ENCODE measurements at places on chromosomes 13 and 19.

- peak within 1 kb of the TSS; percentile 97 for H3K27ac ChIP-seq
- H3K27me3 ChIP-seq: peaks cover 9% of the 10 kb centered on the region
- H3K4me3 ChIP-seq: peak within 1 kb of the TSS; percentile 93
- H3K4me1 ChIP-seq: peaks cover 10% of the 10 kb centered on the region
- peaks cover 8% of the 10 kb centered on the region for H3K36me3 ChIP-seq
Measured at GRCh38 chr19:34926685-34927375, at the start of gene ZNF30. Gene ZNF30, plus strand, starts transcription at chr19:34926903. Its CDS starts 3,045 bp downstream, at chr19:34929948.

GRCh38 chr13:21674490-21675009 lies 3.7 kb downstream of the FGF9 start:
- peaks cover 18% of the 10 kb centered on the region for H3K27me3 ChIP-seq
- peak overlapping the region; percentile 88 for H3K4me3 ChIP-seq
- H3K27ac ChIP-seq: peak overlapping the region; percentile 77
- H3K36me3 ChIP-seq: no peaks in the 10 kb centered on the region

DNA sequence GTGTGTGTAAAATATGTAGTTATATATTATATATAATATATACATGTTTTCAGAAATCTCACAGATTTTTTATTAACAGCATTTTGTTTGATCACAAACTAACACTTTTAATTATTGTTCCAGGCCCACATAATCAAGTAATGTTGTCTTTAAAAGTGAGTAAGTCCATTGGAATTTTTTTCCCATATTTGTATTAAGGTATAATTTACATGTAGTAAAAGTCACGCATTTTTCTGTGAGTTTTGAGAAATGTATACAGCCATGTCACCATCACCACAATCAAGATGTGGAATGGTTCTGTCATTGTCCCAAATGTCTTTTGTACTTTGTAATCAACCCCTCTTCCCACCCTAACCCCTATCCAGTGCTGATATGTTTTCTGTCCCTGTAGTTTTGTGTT lies 120.0 kb upstream of the RFC3 start:
- no peak overlapping the region for H3K4me3 ChIP-seq
- no peaks in the 10 kb centered on the region for H3K36me3 ChIP-seq
- DNase-seq: no peak
- no peak overlapping the region for H3K27ac ChIP-seq
- H3K4me1 ChIP-seq: no peaks in the 10 kb centered on the region
- H3K27me3 ChIP-seq: no peaks in the 10 kb centered on the region

GRCh38 chr13:24527266-24527775 lies 14.7 kb upstream of the PARP4 start:
- no peak overlapping the region for H3K27ac ChIP-seq
- no peaks in the 10 kb centered on the region for H3K27me3 ChIP-seq
- no peak for DNase-seq
- H3K4me3 ChIP-seq: no peak overlapping the region
- no peaks in the 10 kb centered on the region for H3K4me1 ChIP-seq

DNA sequence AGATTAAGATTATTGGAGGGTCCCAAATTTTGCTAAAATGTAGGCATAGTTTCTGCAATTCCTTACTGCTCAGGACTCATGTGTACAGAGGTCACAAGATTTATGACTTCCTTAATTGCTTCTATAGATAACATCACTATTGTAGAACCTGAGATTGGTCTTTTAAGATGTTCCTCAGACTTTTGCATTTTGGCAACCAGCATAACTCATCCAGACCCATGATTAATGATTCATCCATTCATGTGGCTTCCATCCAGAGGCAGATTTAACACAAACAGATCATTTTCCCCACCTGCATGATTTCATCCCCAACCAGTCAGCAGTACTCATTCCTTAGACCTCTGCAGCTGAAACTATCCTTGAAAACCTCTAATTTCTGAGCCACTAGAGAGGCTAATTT lies 34.5 kb upstream of the CEACAM8 start:
- H3K4me1 ChIP-seq: no peaks in the 10 kb centered on the region
- no peak overlapping the region for H3K27ac ChIP-seq
- no peak overlapping the region for H3K4me3 ChIP-seq
- no peaks in the 10 kb centered on the region for H3K27me3 ChIP-seq

DNA sequence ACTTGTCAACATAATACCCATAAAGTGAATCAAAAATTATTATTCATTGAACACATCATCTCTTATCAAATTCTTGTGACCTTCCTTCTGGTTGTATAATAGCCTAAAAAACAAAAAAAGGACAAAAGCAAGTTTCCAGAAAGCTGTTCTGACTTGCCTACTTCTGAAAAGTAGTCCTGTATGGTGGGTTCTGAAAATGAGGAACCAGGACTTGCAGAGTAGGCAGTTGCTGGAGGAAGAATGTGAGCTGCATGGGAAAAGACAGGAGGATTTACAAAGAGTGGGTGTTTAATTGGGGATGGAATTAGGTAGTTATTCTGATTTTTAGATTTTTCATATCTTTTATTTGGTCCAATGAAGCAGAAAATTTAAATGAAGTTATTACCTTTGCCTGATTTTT lies 56.7 kb downstream of the RCBTB2 start:
- no peaks in the 10 kb centered on the region for H3K4me1 ChIP-seq
- DNase-seq: no peak
- H3K4me3 ChIP-seq: no peak overlapping the region
- no peaks in the 10 kb centered on the region for H3K27me3 ChIP-seq
- no peak overlapping the region for H3K27ac ChIP-seq

GRCh38 chr19:30887042-30887441 lies 462.2 kb downstream of the TSHZ3 start:
- no peak overlapping the region for H3K4me3 ChIP-seq
- H3K27me3 ChIP-seq: peaks cover 10% of the 10 kb centered on the region
- H3K36me3 ChIP-seq: no peaks in the 10 kb centered on the region
- no peak overlapping the region for H3K27ac ChIP-seq

DNA sequence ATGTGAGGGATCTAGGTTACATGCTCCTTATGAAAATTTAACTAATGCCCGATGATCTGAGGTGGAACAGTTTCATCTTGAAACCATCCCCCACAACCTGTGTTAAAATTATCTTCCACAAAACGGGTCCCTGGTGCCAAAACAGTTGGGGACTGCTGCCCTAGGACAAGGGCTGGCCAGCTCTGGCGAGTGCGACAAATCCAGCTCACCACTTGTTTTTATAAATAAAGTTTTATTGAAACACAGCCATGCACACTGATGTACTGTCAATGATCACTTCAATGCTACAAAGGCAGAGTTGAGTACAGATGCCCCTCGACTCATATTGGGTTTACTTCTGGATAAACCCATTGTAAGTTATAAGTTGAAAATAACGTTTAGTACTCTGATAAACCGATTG lies 235.3 kb downstream of the ATP8A2 start:
- no peak overlapping the region for H3K4me3 ChIP-seq
- H3K27ac ChIP-seq: no peak overlapping the region
- peaks cover 1% of the 10 kb centered on the region for H3K4me1 ChIP-seq
- no peak for DNase-seq
- H3K27me3 ChIP-seq: no peaks in the 10 kb centered on the region
- peaks cover 7% of the 10 kb centered on the region for H3K36me3 ChIP-seq

- no peak overlapping the region for H3K27ac ChIP-seq
- H3K4me3 ChIP-seq: no peak overlapping the region
- H3K36me3 ChIP-seq: peaks cover 1% of the 10 kb centered on the region
- H3K4me1 ChIP-seq: no peaks in the 10 kb centered on the region
- no peaks in the 10 kb centered on the region for H3K27me3 ChIP-seq
Measured at GRCh38 chr13:108176685-108177274, 38.6 kb downstream of the LIG4 start.

- no peak overlapping the region for H3K27ac ChIP-seq
- no peak overlapping the region for H3K4me3 ChIP-seq
- no peaks in the 10 kb centered on the region for H3K4me1 ChIP-seq
- DNase-seq: no peak
- H3K36me3 ChIP-seq: no peaks in the 10 kb centered on the region
- peaks cover 2% of the 10 kb centered on the region for H3K27me3 ChIP-seq
Measured at GRCh38 chr13:53311561-53311960, 282.9 kb downstream of the OLFM4 start.

DNA sequence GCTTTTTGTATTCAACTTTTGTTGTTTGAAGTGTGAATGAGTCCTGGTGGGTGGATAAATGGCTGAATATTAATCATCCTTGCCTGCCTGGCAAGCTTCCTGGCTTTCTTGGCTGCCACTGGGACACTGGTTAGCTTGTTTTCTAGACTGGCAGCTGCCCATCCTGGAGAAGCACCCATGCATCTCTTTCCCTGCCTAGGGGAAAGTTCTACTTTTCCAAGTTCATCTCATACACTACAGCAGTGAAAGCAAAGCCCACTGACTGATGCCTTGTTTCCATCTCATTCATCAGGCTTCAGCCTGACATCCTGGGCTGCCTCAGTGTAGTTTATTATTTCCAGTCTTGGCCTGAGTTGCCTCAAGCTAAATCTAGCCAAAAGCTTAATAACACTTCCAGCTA lies 244.8 kb downstream of the PCDH20 start:
- no peak for DNase-seq
- peaks cover 1% of the 10 kb centered on the region for H3K36me3 ChIP-seq
- no peaks in the 10 kb centered on the region for H3K4me1 ChIP-seq
- no peak overlapping the region for H3K4me3 ChIP-seq

- no peaks in the 10 kb centered on the region for H3K4me1 ChIP-seq
- H3K27ac ChIP-seq: no peak overlapping the region
- H3K36me3 ChIP-seq: no peaks in the 10 kb centered on the region
Measured at GRCh38 chr19:46821512-46822409, 28.9 kb downstream of the AP2S1 start.

GRCh38 chr19:44747739-44748425 lies 626 bp upstream of the BCL3 start:
- H3K27ac ChIP-seq: peak overlapping the region; percentile 86
- peaks cover 61% of the 10 kb centered on the region for H3K27me3 ChIP-seq
- no peaks in the 10 kb centered on the region for H3K36me3 ChIP-seq
- peak overlapping the region; percentile 77 for H3K4me3 ChIP-seq
- DNase-seq: no peak
- peaks cover 9% of the 10 kb centered on the region for H3K4me1 ChIP-seq

DNA sequence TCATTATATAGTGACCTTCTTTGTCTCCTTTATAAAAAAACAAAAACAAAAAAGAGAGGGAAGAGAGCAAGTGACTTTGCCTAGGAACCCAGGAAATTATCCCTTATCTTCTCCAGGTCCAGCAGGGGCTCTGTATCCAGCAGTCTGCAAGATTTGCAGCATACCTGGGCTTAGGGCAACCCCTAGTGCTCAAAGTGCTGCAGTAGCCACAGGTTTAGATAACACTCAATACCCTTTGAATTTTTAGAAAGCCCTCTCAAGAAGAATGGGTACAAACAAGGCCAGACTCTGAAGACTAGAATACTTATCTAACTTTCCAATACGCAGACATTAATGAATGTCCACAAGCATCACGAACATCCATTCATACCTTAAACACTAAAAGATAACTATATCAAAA lies 43.2 kb downstream of the CCNA1 start:
- H3K27me3 ChIP-seq: no peaks in the 10 kb centered on the region
- H3K27ac ChIP-seq: no peak overlapping the region
- no peaks in the 10 kb centered on the region for H3K36me3 ChIP-seq
- no peaks in the 10 kb centered on the region for H3K4me1 ChIP-seq
- H3K4me3 ChIP-seq: no peak overlapping the region

GRCh38 chr13:65932587-65933239 lies 1297.4 kb downstream of the PCDH9 start:
- no peak overlapping the region for H3K4me3 ChIP-seq
- H3K4me1 ChIP-seq: no peaks in the 10 kb centered on the region
- no peaks in the 10 kb centered on the region for H3K27me3 ChIP-seq
- H3K36me3 ChIP-seq: no peaks in the 10 kb centered on the region

GRCh38 chr13:94031609-94032008 lies 447.9 kb downstream of the DCT start:
- peaks cover 3% of the 10 kb centered on the region for H3K36me3 ChIP-seq
- H3K27ac ChIP-seq: no peak overlapping the region
- no peak for DNase-seq
- H3K4me3 ChIP-seq: no peak overlapping the region

- peak overlapping the region; percentile 70 for H3K27ac ChIP-seq
- H3K27me3 ChIP-seq: no peaks in the 10 kb centered on the region
- no peak overlapping the region for H3K4me3 ChIP-seq
- DNase-seq: no peak
- H3K4me1 ChIP-seq: peaks cover 19% of the 10 kb centered on the region
- H3K36me3 ChIP-seq: no peaks in the 10 kb centered on the region
Measured at GRCh38 chr13:99821741-99822140, 149.8 kb downstream of the ZIC5 start.

GRCh38 chr19:1757468-1758230 lies 4.3 kb downstream of the ONECUT3 start:
- DNase-seq: no peak
- peaks cover 17% of the 10 kb centered on the region for H3K4me1 ChIP-seq
- H3K36me3 ChIP-seq: peaks cover 7% of the 10 kb centered on the region
- H3K4me3 ChIP-seq: peak overlapping the region; percentile 68

DNA sequence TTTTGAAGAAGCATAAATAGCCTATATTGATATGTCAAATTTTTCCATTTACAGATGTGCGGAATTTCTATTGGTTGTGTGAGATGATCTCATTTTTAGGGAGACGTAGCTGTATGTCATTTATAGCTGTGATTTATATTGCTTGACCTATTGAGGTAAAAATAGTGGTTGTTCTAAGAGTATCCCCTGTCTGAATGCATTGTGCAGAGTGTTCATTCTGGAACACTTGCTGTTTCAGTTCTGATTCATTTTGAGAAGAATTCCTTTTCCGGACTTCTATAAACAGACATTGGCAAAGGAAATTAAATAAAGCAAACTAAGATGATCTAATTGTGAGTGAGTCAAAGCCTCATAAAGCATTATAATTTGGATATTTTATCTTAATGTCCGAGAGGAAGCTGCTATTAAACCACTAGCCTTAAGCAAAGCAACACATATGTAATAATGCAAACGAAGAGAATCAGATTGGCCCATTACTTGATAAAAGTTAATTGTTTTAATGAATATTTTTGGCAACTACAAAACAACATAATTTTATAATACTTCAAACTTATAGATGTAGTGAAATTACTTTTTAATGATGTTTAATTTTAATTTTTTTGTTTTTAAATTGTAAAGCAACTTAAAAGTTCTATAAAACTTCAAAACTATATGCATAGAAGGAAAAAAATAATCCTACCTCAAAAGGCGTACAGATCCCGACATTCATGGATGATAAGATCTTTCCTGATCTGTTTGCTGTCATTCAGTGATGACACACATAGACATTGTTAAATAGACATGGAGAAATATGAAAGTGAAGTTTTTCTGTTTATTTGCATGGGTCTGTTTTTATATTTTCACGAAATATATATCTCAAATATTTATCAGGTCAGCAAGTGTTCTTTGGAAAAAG lies 942.6 kb upstream of the SLC10A2 start:
- H3K27me3 ChIP-seq: peaks cover 3% of the 10 kb centered on the region
- H3K27ac ChIP-seq: no peak overlapping the region
- H3K4me3 ChIP-seq: no peak overlapping the region

GRCh38 chr19:20279516-20279915 lies 112.5 kb downstream of the ZNF486 start:
- peaks cover 15% of the 10 kb centered on the region for H3K4me1 ChIP-seq
- no peak overlapping the region for H3K4me3 ChIP-seq
- no peaks in the 10 kb centered on the region for H3K36me3 ChIP-seq

DNA sequence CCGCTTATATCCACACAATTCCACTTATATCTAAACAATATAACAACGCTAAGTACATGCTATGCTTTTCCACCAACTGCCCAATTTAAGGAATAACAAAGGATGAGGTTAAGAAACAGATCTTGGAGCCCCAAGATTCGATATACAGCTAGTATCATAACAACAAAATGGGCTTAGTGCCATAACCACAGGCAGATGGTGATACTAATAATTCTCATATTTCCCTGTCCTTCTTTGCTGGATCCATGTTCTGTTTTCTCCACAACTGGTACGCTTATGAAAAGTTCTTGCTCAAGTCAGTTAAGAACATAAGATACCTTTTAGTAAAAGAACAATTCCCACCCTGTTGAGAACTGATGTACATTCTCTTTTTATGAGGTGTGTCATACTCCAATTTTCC lies 33.9 kb downstream of the CAB39L start:
- DNase-seq: no peak
- no peaks in the 10 kb centered on the region for H3K4me1 ChIP-seq
- no peak overlapping the region for H3K27ac ChIP-seq

- no peaks in the 10 kb centered on the region for H3K27me3 ChIP-seq
- DNase-seq: no peak
- peaks cover 1% of the 10 kb centered on the region for H3K36me3 ChIP-seq
Measured at GRCh38 chr13:80235967-80236302, 105.0 kb downstream of the SPRY2 start.

All from progenitor cell of endocrine pancreas (in vitro differentiated cells).